ENCODE measurements at places on chromosomes 7 and 10.

DNA sequence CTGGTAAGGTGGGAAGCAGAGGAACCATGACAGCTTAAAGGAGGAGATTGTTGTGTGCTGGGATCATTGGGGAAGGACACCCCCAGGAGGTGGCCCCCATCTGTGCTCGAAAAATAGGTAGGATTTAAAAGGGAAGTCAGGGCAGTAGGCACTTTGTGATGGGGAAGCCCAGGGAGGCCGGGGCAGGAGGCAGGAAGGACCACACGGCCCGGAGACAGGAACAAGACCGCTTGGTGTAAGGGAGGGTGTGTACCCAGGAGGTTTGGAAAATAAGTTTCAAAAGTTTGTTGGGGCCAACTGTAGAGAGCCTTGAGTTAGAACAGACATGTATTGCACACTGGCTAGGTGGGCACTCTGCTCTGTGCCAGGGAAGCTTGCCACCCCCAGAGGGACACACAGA is 20.7 kb downstream of the ZNF467 start:
- DNase-seq = no peak

GRCh38 chr7:81604808-81605174 is 165.1 kb downstream of the HGF start:
- no peak for DNase-seq

DNA sequence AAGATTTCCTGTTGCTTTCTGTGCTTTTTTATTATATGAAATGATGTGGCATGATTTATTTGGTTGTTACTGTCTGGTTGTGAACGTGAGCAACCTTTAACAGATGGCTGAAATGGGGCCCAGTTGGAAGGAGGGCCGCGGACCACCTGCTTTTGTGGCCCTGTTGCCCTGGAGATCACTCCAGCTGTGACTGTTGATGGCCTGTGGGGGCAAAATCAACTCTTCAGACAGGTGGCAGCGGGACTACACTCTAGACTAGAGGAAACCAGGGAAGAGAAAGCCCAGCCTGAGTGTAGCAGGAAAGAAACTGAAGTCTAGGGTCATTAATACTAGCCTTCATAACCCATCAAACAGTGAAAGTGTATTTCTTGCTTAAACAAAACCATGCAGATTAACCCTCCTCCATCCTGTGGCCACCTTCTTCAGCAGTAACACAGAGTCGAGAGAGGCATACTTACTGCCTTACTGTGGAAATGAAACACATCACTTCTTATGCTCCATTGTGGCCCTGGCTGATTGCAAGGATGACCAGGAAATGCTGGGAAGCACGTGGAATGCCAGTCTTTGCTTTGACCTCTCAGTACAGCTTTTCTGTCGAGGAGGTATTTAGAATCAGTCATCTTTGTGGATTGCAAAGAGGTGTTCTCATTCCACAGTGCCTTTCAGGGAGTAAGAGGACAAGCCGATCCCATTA is 80.5 kb downstream of the CCNY start:
- no peak for DNase-seq

DNA sequence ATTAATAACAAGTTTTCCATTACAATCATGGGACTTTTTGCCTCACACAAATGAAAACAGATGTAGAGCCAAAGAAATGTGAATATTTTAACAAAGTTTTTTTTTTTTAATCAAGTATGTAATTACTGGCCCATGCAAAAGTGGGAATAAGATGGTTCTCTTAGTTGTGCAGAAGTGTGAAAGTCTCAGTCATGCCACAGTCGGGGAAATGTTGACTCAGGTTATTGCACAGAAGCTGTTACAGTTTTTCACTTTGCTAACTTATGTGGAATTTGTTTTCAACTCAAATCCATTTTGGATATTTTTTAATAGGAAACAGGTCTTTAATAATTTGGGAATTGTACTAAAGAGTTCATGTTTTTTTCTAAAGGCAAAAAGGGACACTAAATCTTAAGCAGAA is 44.0 kb upstream of the CAV2 start:
- no peak for DNase-seq

- DNase-seq = no peak
These were observed 399.1 kb downstream of the GPAM start for GRCh38 chr10:111784436-111784835.
